ENCODE measurements at places on chromosomes 1 and 21.

- no peak for DNase-seq
Measured at GRCh38 chr1:243799908-243800307, 50.1 kb downstream of the AKT3 start.

- DNase-seq = no peak
Measured at GRCh38 chr21:41921021-41921420, 32.8 kb downstream of the C2CD2 start.

DNA sequence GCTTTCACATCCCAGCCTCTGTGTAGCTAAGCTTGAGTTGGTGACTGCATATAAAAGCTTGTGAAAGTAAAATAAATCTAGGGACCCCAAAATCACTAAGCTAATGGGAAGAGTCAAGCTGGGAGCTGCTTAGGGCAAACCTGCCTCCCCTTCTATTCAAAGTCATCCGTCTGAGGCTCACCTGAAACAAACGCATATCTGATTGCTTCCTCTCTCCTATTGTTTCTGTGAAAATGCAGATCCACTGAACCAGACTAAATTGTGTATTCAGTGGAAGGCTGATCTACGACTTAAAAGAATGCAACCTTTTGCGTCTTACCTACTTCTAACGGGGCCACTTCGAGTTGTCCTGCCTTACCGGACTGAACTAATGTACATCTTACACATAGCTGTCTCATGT, 70.3 kb downstream of the LTN1 start:
- no peak for DNase-seq

DNA sequence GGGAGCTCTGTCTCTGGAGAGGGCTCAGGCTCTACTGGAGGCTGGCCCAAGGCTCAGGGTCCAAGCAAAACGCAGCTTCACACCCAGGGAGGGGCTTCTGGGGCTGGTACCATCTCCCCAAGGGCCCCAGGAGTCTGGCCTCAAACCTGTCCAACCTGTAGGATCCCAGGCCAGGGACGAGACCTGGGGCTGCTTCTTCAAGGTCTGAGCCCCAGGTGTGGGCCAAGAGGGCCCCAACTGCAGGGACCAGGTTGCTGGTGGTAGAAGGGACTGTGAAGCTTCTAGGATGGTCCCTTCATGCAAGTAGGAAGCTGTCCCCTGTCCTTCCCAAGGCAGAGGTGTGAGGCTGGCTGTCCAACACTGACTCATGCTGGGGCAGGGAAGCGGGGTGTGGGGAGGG, 7.8 kb upstream of the MMEL1 start:
- DNase-seq = no peak

DNA sequence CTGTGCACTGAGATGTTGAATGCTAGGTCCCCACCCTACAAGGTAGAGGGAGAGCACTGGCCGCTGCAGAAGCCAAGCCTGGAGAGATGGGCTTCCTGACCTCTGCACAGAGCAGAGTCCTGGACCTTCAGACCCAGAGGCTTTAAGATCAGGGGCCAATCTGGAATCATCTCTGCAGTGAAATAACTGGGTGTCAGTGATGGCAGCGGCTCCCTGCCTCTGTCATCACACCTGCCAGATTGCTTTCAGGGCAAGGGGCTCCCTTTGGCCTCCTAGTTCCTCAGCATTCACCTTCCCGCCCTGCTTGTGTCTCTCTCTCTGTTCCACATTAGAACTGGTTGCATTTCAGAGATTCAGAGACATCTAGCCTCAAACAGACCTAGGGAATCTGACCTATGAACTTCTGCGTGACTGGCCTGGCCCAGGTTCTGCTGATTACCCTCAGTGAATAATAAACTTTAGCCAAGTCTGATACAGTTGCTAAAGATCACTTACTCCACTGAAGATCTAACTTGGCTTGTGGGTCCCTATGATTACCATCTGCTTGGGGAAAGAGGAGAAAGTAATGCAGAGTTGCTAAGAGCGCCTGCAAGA, 87.8 kb downstream of the ATP1A1 start:
- no peak for DNase-seq

All from neural crest cell (in vitro differentiated cells).